ENCODE measurements at places on chromosomes 2 and 18.

DNA sequence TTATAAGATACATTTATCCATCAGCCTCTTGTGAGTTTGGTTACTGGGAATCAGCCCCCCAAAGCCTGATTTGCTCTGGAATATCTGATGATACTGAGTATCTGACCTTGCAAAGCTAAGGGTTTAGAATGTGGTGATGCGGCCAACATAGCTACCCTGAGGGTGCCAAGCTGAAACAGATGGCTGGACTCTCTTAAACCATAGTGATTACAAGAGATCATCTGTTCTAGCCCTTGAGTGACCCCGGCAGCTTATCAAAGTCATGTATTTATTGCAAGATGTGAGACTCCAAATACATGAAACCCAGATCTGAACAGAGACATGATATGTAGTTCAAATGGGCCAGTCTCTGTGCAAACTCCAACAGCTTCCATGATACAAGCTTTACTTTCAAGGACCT lies 78.2 kb upstream of the CABLES1 start:
- DNase-seq: no peak

DNA sequence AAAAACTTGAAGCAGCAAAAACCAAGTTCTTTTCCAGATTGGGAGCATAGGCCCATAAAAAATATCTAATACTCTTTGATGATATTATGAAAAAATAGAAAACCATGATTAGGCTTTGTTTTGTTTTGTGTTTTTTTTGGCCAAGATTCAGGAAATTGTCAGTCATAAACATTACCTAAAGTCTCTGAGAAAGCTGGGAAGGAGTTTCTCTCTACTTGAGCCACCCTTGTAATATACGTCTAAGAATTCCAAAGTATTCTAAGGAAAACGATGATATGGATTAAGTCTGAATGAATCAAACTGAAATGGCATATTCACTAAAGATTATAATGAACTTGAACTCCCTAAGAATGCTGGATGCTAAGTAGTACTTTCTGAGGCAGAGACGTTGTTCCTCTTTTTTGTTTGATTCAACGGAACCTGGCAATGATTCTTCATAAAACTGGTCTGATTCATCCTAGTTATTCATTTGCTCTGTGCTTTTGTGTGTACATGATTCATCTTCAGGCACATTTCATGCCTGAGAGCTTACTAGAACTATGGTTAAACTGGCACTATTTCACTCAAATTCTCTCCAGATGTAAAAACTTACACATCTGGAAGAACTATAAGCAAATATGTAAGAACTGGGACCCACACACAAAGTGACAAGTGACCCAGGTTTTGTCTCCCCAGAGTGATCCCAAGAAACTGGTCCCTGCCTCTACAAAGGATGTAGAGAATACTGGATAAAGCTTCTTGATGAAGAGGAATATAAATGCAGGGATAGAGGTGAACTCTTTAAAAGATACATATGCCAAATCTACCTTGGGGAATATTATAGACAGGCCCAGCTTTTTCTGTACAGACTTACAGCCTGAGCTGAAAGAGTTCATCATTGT lies 159.7 kb downstream of the DOCK10 start:
- DNase-seq: no peak

GRCh38 chr2:17303054-17303453 lies 215.2 kb downstream of the RAD51AP2 start:
- no peak for DNase-seq

GRCh38 chr2:227125506-227125905 lies 38.5 kb downstream of the COL4A4 start:
- DNase-seq: no peak

DNA sequence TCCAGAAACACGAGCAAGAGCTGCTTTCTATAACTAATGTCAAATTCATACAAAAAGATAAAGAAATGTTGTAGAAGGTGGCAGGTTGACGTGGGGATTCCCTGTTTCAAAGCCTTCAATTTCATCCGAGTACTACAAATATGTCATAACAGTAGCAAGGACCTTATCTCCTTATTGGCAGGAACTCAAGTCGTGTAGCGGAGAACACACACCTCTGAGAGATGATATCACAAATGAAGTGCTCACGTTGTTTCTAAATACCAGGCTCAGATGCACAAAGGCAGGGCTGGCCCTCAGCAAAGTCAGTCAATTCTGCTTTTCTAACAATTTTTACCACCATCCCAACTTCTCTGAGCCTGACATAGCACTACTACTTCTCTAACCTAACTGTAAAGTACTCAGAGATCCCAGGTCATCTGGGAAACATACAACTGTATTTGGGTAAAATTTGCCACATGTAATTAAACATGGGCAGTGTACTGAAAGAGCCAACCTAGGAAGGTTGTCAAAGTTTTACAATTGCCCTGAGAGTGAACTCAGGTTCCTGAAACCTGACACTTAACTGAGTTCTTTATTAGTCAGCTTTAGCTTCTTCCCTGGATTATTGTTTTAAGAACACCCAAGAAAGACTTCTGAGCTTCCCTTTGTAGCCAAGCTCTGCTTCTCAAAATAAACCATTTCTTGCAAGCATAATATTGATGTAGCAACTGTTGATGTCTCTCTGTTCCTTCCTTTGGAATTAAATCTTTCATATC lies 813.7 kb upstream of the ACVR2A start:
- DNase-seq: no peak

- no peak for DNase-seq
These were observed 183.8 kb downstream of the DYSF start for GRCh38 chr2:71637168-71637567.

GRCh38 chr2:149616681-149617456 lies 29.3 kb upstream of the MMADHC start:
- peak; percentile 5 for DNase-seq

GRCh38 chr2:140595107-140595506 lies 1535.7 kb downstream of the LRP1B start:
- DNase-seq: no peak

GRCh38 chr2:136251885-136252585 lies 134.1 kb upstream of the CXCR4 start:
- no peak for DNase-seq

GRCh38 chr2:18833941-18834340 lies 244.6 kb upstream of the NT5C1B start:
- DNase-seq: no peak

- DNase-seq: no peak
These were observed 57.8 kb upstream of the FAM237A start for GRCh38 chr2:206584323-206585116.

DNA sequence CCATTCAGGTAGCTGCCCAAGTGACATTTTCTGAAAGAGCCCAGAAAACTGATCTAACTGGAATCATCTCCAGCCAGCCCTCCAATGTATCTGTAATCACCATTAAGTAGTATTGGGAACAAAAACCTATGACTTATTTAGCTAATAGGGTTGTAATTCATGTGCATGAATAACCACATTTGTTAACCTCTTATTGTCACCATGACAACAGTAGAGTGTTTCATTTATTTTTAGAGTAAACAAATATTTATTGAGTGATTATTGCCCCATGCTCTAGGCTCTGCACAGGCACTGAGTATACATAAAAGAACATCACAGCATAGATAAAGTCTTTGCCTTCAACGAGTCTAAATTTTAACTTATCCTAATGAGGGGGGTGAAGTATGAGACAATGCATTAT lies 265.4 kb upstream of the UBE2E3 start:
- no peak for DNase-seq

- DNase-seq: no peak
These were observed 58.1 kb downstream of the ASB1 start for GRCh38 chr2:238484522-238485452.
